ENCODE measurements at places on chromosomes 6 and 20.

- no peak for DNase-seq
Observed at GRCh38 chr6:168300975-168301647, 18.5 kb downstream of the DACT2 start.

DNA sequence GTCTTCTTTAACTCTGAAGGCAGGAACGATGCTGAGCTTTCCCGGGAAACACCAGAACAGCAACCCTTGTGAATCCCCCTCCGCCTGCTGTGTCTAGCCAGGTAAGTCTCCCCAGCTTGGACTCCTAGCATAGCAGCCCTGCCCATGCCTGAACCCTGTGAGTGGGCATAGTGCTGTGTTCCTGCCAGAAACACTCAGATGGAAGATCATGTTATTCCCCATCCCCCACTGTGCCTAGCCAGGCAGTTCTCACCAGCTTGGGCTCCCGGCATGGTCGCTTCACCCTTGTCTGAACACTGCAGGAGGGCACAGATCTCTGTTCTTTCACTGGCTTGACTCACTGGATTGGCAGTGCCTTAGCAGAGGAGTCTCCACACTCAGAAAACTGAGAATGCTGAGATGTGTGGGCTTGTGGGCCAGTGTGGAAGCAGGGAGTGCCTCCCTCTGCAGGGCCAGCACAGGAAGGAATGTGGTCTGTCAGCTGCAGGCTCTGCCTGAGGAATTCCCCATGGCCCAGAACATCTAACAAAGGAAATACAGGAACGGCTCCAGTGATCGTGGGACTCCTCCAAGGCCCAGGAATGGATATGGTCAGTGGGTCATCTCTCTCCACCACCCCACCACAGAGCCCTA lies 440.1 kb upstream of the ADGRB3 start:
- no peak for DNase-seq

DNA sequence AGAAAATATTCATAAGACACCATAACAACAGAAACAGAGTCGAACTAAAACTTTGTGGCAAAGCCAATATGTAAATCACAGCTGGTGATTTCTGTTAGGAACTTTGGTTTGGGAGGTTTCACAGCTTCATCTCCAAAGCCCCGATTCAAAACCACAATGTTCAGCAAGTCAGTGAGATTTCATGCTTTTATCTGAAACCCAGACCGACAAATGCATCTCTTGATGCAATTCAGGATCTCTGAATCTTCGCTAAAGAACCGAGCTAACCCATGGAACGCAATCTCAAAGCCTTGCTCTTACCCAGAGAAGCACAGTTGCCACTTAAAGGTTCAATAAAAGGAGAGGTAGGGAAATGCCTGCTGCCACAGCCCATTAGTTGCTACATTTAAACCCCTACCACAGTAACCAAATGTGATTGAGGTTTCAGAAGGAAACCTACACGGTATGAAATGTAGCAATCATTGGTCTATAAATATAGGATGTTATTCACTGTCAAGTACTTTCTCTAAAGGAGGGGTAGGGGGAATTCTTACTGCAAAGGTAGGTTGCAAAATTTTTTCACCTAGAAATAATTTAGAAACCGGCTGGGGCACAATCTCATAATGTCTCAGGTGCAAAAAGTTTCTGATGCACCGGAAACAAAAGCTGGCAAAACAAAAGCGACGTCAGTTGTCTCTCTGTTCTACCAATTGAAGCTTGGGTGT lies 381.0 kb upstream of the ARID1B start:
- DNase-seq = no peak

GRCh38 chr6:24960991-24961475 lies 25.3 kb upstream of the RIPOR2 start:
- no peak for DNase-seq

GRCh38 chr20:19024296-19025035 lies 188.0 kb upstream of the SLC24A3 start:
- DNase-seq = peak; percentile 13

DNA sequence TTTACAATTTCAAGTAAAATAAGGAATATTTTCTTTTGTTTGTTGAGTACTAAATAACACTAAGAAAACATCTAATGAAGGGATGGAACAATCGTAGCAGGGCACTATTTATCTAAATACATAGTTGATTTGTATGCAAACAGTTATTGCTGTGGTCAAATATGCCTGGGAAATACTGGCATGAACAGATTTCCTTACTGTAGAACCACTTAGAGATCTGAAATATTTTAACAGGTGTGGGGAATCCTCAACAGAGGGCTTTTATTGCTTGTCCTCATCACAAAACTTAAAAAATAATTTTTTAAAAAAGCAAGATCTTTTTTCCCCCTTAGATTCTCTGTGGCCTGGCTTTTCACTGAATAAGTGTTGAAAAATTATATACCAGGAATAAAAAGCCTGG lies 233.0 kb upstream of the FAM83B start:
- no peak for DNase-seq

DNA sequence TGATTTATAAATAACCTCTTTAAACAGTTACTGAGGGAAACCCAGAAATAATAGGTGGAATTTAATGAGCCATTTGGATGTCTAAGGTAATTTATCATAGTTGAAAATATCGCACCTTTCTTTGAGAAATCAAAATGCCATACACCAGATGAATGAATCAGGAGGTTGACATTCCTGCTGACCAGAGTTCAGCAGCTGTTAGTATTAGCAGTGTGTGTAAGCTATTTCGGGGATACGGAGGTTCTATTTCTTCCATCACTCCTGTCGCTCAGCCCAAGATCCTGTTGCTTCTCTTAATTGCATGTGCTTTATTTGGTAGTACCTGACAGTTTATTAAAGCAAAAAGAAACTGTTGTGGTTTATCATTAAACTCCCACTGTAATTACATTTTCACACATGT lies 67.1 kb downstream of the HDGFL1 start:
- DNase-seq = no peak

Data from small intestine (tissue), 16 donors.